ENCODE measurements at places on chromosomes 2 and 18. TPM values are rescaled to one million over a fixed set of nuclear protein-coding genes. Genes with fewer than 3 reads are reported as not detected.

RASGRP3 gene
- total RNA-seq = 90.3 TPM

SCN1A gene
- not detected for total RNA-seq

PKDCC gene
- total RNA-seq = 4.0 TPM

KDSR gene
- 37.1 TPM for total RNA-seq

FAM237A gene
- total RNA-seq = not detected

ASPRV1 gene
- total RNA-seq = 0.64 TPM

SCN9A gene
- total RNA-seq = 9.3 TPM

MZT2A gene
- total RNA-seq = 300 TPM

SERPINB12 gene
- total RNA-seq = not detected

DAW1 gene
- total RNA-seq = 0.58 TPM

DYNAP gene
- not detected for total RNA-seq

MAL gene
- total RNA-seq = 3.1 TPM

NYAP2 gene
- not detected for total RNA-seq
